T-cell (primary cell): ENCODE measurements at places on chromosomes 16 and 17.

DNA sequence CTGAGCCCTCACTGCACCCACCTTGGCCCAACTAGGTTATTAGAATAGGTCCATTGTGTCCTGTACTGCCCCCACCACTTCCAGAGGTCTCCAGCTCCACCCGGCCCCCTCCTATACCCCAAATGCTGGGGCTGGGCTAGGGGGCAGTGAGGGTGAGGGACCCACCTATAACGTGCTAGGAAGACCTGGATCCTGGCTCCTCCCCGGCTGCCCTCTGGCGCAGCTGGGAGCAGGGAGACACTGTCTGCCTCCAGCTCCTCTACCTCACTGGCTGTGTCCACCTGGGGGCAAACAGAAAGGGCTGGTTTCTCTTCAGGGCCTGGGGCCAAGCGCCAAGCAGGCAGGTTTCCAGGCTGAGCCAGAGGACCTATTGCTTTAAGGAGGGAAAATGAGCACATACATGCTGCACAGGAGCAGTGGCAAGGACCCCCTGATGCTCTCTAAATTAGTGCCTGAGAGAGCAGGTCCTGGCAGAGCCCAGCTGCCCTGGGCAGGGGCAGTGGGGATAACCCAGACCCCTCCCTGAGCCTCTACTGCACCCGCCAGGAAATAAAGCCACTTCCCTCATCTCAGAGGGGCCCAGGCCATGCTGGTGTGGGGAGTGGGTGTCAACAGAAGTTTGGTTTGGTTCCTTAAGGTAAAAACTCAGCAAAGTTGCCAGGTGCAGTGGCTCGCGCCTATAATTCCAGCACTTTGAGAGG is 12.2 kb downstream of the TSPOAP1 start:
- no peak for DNase-seq

- no peak for DNase-seq
These were observed 662 bp upstream of the TUBB3 start for GRCh38 chr16:89922477-89922883.

- no peak for DNase-seq
These were observed 65.3 kb downstream of the METRNL start for GRCh38 chr17:83144421-83145357.

- no peak for DNase-seq
These were observed 599 bp downstream of the MRC2 start for GRCh38 chr17:62627904-62628633.

- no peak for DNase-seq
These were observed 65.1 kb downstream of the NOG start for GRCh38 chr17:56658648-56659047.

DNA sequence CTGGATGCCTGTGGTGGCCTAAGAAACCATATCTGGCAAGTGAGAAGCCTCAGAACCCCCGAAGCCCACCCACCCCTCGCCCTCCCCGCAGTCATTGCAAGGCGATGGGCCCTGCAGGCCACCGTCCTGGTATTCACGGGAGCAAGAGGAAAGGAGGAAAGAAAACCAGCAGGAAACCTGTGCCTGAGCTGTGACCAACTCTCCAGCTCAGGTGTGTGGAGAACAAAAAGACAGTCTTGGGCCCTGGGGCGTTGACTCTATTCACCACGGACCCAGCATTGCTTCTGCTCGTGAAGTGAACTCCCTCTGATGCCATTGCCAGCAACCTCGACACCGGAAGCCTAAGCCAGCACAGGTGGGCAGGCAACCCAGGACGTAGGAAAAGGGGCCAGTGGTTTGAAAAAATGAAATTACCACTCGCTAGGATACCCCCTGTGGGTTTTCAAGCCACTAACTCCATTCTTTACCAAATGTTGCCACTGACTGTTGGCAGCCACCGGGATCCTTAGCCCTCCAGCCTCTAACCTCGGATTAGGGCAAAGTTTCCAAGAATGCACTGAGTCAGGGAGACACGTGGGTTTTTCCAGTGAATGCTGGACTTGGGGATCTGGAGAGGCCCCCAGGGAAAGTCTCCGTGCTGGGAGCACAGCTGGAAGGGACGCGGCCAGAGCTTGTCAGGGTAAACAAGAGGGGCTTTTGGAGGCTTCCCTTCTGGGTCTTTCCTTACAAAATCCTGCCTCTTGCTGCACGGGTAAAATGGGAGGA is 25.1 kb downstream of the FA2H start:
- no peak for DNase-seq

GRCh38 chr17:8828517-8828875 is 29.3 kb upstream of the MFSD6L start:
- no peak for DNase-seq

DNA sequence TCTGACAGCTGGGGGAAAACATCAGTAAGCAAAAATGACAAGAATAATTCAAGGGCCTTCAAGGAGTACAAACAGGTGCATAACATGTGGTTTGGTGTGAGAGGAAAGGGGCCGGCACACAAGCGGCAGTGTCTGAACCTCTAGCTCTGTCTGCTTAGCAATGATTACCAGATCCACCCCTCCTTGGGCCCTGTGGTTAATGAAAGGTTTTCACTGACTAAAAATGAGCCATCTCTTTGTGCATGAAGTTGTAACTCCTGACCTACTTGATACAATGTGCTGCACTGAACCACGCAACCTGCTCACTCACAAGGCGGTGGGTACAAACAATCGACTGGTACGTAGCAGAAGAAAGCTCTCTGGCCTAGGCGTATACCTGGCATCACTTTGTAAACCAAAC is 15.1 kb downstream of the FAM117A start:
- DNase-seq: peak; percentile 59

DNA sequence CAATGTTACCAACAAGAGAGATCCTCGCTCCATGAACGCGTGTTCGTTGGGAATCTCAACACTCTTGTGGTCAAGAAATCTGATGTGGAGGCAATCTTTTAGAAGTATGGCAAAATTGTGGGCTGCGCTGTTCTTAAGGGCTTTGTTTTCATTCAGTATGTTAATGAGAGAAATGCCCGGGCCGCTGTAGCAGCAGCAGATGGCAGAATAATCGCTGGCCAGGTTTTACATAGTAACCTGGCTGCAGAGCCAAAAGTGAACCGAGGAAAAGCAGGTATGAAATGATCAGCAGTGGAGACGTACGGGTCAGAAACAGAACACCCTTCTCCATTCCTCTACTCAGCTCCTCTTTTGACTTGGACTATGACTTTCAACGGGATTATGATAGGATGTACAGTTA is 13.3 kb downstream of the SOCS1 start:
- no peak for DNase-seq

DNA sequence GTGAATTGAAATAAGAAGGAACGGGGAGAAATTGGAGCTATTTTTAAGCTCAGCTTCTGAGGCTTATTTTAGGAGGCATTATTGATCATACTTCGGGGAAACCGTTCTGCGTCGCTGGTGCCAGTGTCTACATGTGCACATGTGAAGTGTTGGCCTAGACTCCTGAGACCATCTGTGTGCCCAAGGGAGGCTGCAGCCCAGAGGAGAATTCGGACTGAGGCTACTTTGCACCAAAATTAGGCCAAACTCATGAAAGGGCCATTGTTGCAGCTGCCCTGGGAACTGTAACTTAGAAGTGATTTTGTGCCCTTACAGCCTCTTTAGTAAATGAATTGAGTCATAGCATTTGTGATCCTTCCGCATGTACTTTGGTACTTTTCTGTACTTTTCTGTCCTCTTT is 102.0 kb upstream of the NOL11 start:
- no peak for DNase-seq

- DNase-seq: no peak
These were observed 12.0 kb upstream of the SLC39A11 start for GRCh38 chr17:73104450-73104849.

GRCh38 chr17:14922411-14922810 is 342.7 kb downstream of the PMP22 start:
- DNase-seq: no peak

GRCh38 chr17:10109146-10109545 is 89.3 kb downstream of the GAS7 start:
- DNase-seq: no peak

GRCh38 chr16:30470170-30470512 is 2.4 kb upstream of the ITGAL start:
- DNase-seq: no peak

- no peak for DNase-seq
These were observed 167.7 kb downstream of the ZNF423 start for GRCh38 chr16:49688036-49688697.

DNA sequence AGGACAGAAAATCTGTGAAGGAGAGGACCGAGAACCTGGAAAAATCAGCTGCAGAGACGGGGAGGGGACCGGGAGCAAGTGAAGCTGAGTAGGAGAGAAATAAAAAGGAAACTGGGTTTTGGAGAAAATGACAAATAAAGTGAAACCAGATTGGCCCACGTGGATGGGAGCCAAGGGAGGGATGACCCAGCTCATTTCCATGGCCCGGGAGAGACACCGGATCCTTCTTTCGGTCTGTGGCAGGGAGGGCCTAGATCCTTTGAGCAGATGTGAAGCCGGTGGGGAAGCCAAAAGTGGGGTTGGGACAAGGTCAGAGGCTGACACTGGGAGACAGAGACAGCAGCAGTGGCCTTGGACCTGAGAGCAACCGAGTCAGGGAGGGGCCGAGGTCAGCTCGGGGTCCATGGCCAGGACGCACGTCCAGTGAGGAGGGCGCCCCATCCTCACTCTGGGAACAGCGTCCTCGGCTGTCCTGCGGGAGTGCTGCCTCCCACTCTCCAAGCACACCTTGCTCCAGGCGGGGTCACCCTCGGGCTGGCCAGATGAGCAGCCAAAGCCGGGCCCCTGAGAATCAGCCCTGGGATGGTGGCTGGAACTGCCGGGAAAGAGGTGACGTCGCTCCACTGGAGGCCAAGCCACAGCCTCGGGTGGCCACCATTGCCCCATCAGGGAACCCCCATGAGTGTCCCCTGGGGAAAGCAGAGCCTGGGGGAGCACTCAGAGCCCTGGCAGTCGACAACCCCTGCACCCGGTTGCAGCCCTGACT is 50.8 kb upstream of the CDR2 start:
- DNase-seq: no peak

DNA sequence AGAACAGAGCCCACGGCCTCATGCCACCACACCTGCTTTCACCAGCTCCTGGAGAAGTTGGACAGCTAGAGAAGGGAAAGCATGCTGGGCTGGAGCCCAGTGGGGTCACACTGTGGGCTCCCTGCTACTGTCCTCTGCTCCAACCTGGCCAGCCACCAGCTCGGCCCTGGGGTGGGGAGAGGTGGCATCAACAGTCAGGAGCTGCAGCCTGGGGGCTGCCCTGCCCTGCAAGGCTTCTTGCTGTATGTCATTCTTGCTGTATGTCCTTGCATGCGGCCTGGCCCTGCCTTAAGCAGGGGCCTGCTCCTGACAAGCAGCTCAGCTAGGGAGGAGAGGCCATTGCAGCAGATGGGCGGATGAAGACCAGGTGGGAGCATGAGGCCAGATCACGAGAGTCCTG is 50.7 kb upstream of the CCL2 start:
- no peak for DNase-seq

- DNase-seq: no peak
These were observed 667.4 kb upstream of the SALL1 start for GRCh38 chr16:51818342-51818944.

DNA sequence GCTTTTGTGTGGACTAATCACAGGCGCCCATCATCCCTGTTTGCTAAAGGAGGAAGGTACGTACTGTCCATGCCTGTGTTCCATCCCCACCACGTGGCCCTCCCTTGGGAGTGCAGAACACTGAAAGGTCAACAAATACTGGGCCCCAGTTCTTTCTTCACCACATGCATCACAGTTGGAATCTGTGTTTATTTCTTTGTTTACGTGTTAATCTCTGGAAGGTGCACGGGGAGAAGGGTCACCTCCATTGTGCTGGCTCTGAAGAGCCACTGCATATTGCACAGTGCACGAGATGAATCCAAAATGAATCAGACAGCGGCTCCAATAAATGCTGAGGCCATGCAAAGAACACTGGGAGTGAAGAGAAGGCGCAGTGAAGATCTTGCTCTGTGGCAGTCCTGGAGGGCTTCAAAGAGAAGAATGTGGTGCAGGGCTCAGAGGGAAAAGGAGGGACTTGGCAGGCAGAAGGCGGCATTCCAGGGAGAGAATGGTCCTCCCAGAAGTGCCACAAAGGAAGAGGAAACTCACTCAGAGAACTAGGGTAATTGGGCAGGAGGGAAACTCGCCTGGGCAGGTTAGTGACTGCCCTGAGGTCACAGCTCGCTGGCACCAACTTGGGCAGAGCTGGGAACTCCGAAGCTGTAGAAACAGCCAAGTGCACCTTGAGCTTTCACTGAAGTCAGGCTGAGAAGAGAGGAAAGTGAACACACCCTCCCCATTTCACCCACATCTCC is 3.7 kb downstream of the RPH3AL start:
- DNase-seq: no peak

DNA sequence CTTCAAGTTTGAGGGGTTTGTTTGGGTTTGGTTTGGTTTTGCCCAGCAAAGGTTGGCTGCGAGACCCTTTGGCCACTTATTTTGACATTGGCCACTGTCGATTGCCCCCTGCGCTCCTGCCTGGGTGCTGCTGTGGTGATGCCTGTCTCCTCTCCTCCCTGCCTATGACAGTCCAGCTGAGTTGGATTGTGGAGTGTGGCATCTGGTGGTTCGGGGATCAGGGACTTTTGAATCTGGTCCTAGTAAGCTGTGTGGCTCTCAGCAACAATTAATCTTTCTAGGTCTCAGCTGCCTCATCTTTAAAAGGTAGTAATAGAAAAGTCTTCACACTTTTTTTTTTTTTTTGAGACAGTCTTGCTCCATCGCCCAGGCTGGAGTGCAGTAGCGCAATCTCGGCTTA is 27.1 kb downstream of the CDK5RAP3 start:
- no peak for DNase-seq

DNA sequence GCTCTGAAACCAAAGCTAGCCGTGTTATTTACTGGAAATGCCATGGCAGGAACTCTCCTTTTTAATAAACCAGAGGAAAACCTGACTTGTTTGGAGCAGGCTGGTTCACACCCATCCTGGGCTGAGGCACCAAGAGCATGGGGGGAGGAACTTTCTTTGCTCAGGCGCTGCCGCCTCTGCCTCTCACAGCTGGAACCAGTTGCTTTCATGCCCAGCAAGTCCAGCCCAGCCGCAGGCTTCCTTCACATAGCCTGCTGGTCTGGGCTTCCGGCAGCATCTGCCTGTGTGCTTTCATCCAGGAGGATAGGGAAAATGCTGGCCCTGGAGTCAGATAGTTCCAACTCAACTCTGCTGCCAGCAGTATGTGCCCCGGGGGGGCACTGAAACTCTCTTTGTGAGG is 88.1 kb upstream of the ASIC2 start:
- DNase-seq: no peak

GRCh38 chr17:60371818-60372510 is 20.0 kb downstream of the USP32 start:
- no peak for DNase-seq

GRCh38 chr17:47945529-47946508 is 4.4 kb downstream of the PNPO start:
- DNase-seq: no peak

DNA sequence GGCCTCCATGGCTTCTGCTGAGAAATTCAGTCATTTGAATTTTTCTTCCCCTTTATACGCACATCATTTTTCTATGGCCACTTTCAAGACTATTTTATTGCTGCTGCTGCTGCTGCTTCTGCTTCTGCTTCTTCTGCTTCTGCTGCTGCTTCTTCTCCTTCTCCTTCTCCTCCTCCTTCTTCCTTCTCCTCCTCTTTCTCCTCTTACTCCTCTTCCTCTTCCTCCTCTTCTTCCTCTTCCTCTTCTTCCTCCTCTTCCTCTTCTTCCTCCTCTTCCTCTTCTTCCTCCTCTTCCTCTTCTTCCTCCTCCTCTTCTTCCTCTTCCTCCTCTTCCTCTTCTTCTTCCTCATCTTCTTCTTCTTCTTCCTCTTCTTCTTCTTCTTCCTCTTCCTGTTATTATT is 22.4 kb downstream of the CPD start:
- no peak for DNase-seq
